CD4-positive, alpha-beta T cell treated with Interleukin-4 for 4 hours (primary cell): ENCODE measurements at places on chromosomes 6 and 20.

GRCh38 chr6:50966986-50967385 lies 148.3 kb downstream of the TFAP2B start:
- no peak for DNase-seq

DNA sequence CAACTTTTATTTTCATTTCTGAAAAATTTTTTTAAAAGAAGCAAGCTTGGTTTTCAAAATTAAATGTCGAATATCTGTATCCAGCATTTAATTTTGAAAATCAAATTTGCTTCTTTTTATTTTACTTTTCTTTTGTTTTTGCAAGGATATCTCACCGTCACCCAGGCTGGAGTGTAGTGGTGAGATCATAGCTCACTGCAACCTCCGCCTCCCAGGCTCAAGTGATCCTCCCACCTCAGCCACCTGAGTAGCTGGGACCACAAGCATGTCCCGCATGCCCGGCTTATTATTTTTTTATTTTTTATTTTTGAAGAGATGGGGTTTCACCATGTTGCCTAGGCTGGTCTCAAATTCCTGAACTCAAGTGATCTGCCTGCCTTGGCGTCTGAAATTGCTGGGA lies 17.0 kb upstream of the EPB41L2 start:
- DNase-seq = no peak

- DNase-seq = no peak
Measured at GRCh38 chr20:16005915-16006493, 567.2 kb downstream of the KIF16B start.

GRCh38 chr20:45085289-45085688 lies 15.6 kb downstream of the KCNS1 start:
- DNase-seq = no peak

DNA sequence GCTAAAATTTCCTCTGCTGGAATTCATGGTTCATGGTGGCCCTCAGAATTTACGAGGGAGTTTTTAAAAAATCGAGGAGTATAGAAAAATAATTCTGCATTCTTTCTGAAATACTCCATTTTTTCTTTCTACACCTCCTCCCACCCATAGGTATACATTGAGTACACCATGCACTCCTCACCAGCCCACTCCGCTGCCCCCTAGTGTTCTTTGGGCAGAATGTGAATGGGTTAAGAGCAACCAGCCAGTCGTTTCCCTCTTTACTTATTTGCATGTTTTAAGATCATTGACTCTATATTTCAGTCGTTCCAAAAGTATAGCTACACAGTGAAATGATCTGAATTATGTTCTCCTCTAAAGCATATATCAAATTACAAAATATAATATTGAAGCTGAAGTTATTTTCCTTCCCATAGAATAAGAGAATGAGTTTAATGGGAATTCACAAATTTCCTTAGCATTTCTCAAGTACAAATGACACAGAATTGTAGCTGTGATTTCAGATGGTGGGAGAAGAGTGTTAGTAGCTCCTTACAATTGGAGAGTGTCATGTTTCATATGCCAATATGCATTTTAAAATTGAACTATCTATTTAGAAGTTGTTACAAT lies 977.7 kb upstream of the SLC35B3 start:
- no peak for DNase-seq

- DNase-seq = no peak
Measured at GRCh38 chr6:115613488-115613887, 447.2 kb downstream of the FRK start.

DNA sequence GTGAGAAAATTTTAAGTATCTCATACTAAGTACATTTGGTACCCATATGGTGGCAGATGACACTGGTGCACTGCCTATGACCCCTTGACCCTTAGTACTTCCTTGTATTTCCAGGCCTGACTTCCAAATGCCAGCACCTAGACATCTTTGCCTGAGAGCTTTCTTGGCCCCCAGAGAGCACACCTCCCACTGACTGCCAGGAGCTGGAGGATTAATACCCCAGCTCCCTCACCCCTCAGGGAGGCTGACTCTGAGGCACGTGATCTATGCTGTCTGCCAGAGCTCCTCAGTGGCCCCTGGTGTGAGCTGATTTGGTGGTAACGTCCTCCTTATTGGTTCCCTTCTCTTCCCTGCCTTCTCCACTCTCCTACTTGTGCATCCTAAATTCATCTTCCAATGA lies 38.0 kb downstream of the BFSP1 start:
- DNase-seq = no peak

DNA sequence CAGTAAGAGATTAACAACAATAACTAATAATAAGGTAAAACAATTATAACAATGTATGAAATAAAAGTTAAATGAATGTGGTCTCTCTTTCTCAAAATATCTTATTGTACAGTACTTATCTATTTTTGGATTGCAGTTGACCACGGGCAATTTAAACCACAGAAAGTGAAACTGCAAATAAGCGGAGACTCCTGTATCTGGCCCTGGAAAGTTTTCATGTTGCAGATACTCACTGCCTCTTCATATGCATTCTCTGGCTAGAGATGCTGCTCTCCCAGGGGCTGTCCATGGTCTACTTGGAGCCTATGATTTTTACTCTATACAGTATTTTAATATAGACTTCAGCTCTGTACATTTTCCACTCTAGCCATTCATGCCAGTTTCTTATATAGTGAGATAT lies 230.8 kb downstream of the FUT9 start:
- DNase-seq = no peak

DNA sequence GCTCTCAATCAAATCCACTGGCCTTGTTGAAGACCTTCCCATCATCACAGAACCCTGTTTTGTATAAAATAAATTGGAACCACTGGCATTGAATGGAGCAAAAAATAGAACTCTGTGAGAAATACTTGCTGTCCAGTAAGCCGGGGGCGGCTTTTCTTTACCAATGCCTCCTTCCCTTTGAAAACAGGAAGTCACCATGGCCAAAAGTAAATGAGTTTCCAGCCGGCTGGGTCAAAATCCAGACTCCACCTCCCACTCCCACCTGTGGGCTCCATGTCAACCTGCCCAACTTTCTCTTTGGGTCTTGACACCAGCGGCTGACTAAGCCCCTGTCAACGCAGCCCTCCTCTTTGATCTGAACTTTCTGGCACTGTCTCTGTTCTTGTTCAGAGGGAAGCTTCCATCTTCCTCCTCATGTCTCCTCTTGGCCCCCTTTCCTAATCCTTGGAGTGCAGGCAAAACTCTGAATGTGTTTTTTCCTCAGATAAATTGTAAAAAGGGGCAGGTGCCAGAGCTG lies 95.2 kb downstream of the TFAP2C start:
- DNase-seq = no peak

- DNase-seq = no peak
Measured at GRCh38 chr20:1493536-1493935, 2.3 kb upstream of the SIRPB2 start.

- DNase-seq = no peak
Measured at GRCh38 chr20:60058879-60059278, 100.7 kb downstream of the CDH26 start.

GRCh38 chr6:106363401-106364138 lies 3.1 kb downstream of the CRYBG1 start:
- no peak for DNase-seq
